GOT3 (cell line): ENCODE measurements at places on chromosomes 5 and 9.

GRCh38 chr5:122880749-122881148, 35.3 kb downstream of the SNX24 start:
- no peak for DNase-seq

DNA sequence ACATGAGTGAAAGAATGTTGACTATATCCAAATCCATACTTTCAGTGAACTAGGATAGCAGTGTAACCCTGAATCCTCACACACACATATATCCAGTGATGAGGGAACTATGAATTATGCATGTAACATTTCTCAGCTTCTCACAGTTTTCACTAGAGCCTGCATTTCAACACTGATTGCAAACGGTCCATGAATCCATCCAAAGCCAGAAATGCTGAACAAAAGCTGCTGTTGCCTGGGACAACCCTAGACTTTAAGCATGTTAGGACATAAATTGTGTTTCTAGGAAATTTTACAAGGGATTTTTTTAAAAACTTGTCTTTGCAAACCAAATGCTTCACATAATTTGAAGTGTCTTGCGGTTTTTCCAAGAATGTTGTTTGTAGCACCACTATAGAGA, 2010.0 kb upstream of the WWC1 start:
- no peak for DNase-seq

DNA sequence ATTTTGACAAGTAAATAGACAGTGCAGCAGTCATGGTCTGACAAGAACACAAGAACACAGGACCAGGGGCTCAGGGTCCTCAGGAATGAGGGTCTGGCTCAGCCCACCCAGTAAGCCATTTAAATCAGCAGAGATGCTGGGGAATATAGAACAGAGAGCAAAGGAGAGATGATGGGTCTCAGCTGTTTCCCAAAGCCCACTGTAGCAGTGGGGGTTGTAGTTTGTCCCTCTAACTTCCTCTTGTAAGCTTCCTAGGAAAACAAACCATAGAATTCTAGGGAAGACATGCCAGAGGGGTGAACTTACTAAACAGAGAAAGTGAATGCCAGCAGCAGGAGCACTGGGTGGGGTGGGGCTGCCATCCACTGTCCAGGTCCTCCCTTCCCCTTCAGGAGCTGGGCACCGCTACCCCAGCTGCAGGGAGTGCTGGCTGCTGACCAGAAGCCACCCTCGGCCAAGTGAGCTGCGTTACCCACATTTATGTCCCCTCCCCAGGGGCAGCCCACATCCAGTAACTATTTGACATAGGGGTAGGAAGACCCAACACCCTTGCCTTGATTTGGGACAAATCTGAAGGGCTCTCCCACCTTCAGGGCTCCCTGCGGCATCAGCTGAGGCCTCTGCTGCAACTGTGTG, 41.6 kb downstream of the GABBR2 start:
- DNase-seq = no peak

- no peak for DNase-seq
Observed at GRCh38 chr9:131892902-131893500, 153.1 kb upstream of the RAPGEF1 start.

- DNase-seq = no peak
Observed at GRCh38 chr5:51278539-51278938, 104.7 kb upstream of the ISL1 start.

DNA sequence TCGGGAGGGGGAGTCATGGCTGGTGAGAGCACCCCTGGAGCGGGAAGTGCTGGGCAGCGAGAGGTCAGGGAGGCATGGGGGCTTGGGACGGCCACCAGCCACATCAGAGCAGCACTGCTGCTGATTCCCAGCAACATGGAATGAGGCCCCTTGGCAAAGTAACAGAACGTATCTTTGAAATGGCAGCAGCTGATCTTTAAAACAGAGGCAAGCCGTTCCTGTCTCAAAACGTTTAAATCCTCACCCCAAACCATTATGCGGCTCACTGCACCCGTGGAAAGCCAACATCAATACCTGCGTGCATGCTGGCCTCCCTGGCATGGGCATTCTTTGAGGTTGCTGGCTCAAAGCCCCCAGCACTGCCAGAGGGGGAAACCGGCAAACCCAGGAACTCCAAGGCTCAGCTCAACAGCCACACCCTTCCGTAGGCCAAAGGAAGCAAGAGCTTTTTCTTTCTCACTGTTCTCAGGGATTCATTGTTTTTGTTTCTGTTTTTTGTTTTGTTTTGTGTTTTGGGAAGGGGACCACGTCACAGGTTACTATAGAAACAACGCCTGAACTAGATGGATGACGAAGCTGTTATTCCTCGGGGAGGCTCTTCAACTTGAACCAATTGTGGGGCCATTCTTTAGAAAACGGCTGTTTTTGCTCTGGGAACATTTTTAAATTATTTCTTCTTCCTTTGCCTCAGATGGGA, 28.1 kb upstream of the OBP2B start:
- no peak for DNase-seq

- DNase-seq = no peak
Observed at GRCh38 chr9:125889476-125890419, 142.6 kb downstream of the PBX3 start.

DNA sequence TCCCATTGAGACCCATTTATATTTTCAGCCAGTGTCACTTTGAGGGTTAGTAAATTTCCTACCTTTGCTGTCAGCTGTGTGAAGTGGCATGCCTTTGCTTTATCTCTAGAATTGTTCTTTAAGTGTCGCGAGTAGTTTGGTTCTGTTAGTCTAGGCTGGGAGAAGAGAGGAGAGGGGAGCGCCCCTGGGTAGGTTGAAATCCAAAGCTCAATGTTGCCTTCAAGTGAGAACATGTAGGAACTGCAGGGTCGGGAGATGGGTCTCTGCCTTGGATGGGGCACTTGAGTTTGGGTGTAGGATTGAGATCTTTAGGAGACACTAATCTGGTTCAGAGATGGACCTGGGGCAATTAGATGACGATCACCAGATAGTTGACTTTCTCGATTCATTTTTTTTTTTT, 46.3 kb downstream of the STC2 start:
- no peak for DNase-seq

- DNase-seq = no peak
Observed at GRCh38 chr5:75242067-75242466, 5.4 kb upstream of the ANKRD31 start.

DNA sequence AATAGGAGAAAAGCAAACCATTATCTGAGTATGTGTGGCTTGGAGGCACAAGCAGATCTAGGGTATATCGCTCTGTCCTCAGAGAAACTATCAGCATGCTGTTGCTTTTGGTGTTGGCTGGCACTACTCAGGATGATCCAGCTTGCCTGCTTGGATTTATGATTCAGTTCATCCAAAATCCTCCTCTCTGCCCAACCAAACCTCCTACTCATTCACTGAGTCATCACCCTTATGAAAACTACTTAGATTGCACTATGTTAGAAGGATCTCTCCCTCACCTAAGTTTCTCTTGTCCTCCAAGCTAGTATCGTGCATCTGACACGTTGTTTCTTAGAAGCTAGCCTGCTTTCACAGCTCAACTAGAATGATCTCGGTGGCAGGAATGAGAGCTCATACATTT, 14.2 kb upstream of the ZBED3 start:
- no peak for DNase-seq

DNA sequence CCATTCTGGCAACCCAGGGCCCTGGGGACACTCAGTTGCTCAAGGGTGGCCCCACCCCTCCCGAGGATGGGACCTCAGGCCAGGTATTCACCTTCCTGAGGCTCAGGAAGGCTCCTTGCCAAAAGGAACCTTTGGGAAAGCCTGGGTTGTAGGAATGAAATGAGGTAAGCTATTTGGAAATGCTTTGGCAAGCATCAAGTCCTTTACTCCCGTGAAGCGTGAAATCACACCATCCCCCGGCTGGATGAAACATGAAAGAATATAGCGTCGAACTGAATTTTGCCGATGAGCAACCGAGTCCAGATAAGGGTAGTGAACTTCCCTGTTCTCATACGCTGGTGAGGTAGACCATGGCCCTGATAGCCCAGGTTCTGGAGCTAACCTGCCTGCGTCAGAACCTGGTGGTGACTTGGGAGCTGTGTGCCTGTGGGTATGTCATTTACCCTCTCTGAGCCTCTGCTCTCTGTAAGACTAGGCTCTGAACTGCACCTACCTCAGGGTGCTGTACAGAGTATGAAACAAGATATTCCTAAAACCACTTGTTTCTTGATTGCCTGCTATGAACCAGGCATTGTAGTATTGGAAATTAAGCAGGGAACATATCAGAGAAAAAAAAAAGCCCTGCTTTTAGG, 105.3 kb upstream of the BOD1 start:
- DNase-seq = no peak

DNA sequence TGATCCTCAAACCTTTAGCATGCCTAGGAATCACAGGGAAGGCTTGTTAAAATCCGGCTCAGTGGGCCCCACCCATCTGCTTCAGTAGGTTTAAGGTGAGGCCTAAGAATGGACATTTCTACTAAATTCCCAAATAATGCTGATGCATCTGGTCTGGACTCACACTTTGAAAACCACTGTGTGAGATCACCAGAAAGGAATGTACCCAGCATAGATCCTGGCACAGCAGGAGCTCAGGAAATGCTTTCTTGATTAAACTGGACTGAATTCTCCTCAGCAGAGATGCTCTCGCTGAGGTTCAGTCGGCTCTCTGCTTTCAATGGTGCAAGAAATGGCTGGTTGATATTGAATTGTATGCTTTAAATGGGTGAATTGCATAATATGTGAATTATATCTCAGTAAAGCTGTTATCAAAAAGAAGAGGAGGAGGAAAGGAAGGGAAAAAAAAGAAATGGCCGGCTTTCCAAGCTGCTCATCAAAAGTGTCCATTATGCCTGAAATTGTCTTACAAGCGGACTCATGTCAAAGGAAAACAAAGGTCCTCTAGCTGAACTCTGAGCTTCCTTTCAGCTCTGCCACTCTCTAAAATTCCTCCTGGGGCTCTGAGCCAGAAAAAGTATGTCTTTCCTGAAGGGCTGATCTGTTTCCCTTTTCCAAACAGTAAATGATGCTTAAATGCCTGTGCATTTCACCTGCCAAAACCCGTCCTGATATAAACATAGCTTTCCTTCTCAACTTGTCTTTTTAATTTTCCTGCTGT, 77.6 kb upstream of the SAP30L start:
- peak; percentile 21 for DNase-seq

GRCh38 chr9:36625006-36625615, 52.4 kb downstream of the MELK start:
- DNase-seq = no peak

- DNase-seq = no peak
Observed at GRCh38 chr9:38336341-38336740, 56.2 kb upstream of the ALDH1B1 start.

DNA sequence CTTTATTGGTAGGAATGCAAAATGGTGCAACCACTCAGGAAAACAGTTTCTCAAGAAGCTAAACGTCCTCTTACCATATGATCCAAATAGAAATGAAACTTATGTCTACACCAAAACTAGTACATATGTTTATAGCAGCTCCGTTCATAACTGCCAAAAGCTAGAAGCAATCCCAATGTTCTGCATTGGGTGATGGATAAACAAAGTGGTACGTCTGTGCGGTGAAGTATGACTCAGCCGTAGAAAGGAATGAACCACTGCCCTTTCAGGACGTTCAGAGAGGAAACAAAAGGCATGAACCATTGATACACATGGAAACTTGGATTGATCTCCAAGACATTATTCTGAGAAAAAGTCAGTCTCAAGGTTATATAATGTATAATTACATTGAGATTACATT, 27.6 kb downstream of the HNRNPH1 start:
- DNase-seq = no peak

DNA sequence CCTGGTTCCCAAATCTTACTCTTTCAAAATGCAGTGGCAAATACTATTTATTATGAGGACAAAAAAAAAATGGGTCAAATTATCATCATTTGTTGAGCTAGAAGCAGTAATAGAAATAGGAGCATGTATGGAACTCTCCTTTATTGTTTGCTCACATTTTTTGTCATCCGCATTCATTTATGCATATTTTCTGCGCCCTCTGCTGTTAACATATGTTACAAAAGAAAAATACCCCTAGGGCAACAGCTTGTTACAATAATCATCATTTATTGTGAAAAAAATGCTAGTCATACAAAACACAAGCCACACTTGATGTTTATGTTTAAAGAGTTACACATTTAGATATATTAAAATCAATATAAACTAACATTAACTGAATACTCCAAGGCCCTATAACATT, 328.2 kb downstream of the TUSC1 start:
- DNase-seq = no peak

DNA sequence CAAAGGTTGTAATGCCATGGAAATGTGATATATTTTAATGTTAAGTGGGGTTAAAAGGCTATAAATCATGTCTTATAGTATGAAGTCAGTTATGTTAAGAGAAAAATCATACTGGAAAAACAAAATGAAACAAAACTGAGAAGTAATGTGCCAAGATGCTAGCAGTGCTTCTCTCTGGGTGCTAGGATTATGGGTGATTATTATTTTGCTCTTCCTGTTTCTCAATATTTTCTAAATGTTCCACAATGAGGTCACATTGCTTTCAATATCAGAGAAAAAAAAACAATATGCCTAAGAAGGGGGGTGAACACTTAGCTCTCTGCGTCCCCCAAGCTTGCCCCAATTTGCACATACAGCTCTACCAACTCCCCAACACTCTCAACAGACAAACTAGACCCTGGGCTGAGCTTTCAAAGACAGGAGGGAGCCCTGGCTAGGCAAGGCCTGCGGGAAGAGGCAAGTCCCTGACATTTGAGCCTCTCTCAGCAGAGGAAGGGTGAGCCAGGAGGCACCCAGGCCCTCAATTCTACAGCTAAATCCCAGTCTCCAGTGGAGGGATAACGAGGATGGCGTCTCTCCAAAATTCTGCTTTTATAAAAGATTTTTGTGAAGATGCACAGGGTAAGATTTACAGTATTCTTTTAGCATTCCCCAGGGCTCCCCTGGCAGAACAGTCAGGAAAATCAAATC, 24.4 kb downstream of the WHRN start:
- DNase-seq = no peak

- no peak for DNase-seq
Observed at GRCh38 chr5:17167171-17167891, 50.1 kb upstream of the BASP1 start.

GRCh38 chr9:89608641-89609335, 4.0 kb downstream of the GADD45G start:
- no peak for DNase-seq

DNA sequence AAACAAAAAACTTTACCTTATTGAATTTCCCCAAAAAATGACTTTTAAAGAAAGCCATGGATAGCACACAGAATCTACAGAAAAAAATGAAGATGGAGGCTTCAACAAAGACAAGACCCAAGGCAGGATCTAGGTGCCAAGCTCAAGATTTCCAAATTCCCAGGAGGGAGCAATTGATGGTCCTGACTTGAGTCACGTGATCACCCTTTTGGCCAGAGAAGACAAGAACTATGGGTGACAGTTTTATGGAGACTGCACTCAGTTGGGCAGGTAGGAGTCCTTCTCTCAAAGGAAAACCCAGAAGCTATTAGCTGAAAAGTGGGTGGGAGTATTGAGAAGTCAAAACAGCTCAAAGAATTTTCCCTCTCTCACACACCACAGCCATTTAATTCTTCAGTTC, 3.2 kb upstream of the SLIT3 start:
- DNase-seq = no peak

- DNase-seq = no peak
Observed at GRCh38 chr5:178839319-178839704, 20.4 kb upstream of the ZNF354B start.

DNA sequence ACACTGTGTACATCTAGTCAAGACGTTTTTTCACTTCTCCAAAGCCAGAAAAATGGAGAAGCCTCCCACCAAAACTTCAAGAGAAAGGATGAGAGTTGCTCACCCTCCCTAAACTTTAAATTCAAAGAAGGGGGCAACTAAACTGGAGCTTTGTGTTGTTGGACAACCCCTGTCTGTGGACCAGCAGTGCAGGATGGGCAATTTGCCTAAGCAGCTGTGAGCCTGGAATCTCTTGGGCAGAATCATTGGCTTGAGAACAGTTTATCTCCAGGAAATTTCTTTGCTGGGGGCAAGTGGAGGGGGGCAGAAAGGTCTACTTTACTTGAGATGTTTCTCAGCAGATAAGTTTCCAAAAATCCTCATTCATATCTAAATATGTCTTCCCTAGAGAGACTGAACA, 151.8 kb downstream of the MUSK start:
- no peak for DNase-seq
